Fibroblast of lung (primary cell): ENCODE measurements at places on chromosomes 5 and 9. TPM values are rescaled to one million over a fixed set of nuclear protein-coding genes. Genes with fewer than 3 reads are reported as not detected.

- no peak overlapping the region for H3K4me3 ChIP-seq
- H3K36me3 ChIP-seq, result peaks cover 4% of the 10 kb centered on the region
- H3K27me3 ChIP-seq, result no peaks in the 10 kb centered on the region
- no peak overlapping the region for H3K27ac ChIP-seq
Observed at GRCh38 chr9:121185774-121186403, 15.8 kb downstream of the RAB14 start.

- peaks cover 2% of the 10 kb centered on the region for H3K36me3 ChIP-seq
- H3K27ac ChIP-seq, result no peak overlapping the region
- H3K4me1 ChIP-seq, result no peaks in the 10 kb centered on the region
- H3K4me3 ChIP-seq, result no peak overlapping the region
- no peak for DNase-seq
- H3K27me3 ChIP-seq, result no peaks in the 10 kb centered on the region
Observed at GRCh38 chr5:154211641-154212390, 21.3 kb downstream of the GALNT10 start.

- peak; percentile 51 for DNase-seq
- no peaks in the 10 kb centered on the region for H3K36me3 ChIP-seq
- peaks cover 12% of the 10 kb centered on the region for H3K4me1 ChIP-seq
- peak overlapping the region; percentile 69 for H3K27ac ChIP-seq
- peak overlapping the region; percentile 60 for H3K4me3 ChIP-seq
- no peaks in the 10 kb centered on the region for H3K27me3 ChIP-seq
Observed at GRCh38 chr5:68287976-68288706, 72.6 kb downstream of the PIK3R1 start.

DNA sequence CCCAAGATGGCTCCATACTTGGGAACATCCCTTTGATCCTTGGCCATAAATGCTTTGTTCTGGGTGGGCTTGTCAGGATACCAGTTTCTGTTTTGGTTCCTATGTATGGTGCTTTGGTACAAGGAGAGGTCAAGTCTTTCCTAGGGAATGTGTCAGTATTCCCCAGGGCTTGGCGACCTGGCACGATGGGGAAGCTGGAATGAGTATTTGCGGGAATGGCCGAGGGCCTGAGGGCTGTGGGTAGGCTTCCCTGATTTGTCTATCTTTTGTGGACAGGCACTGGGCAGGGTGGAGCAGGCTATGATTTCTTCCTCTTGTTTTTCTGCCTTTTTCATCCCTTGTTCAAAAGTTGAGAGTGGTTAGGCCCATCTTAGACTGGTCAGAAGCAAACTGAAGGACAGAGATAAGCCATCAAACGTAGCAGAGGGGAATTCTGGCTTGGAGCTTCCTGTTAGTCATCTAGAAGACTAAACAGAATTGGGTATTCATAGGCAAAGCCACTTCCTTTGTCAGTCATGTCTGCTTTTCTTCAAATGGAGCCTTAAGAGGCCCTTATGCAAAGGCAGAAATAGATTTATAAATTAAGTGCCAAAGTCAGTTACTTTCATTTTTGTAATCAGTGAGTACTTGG lies 13.7 kb downstream of the DOCK2 start:
- DNase-seq, result peak; percentile 91
- no peak overlapping the region for H3K27ac ChIP-seq
- H3K4me3 ChIP-seq, result no peak overlapping the region
- H3K36me3 ChIP-seq, result no peaks in the 10 kb centered on the region
- no peaks in the 10 kb centered on the region for H3K27me3 ChIP-seq

DNA sequence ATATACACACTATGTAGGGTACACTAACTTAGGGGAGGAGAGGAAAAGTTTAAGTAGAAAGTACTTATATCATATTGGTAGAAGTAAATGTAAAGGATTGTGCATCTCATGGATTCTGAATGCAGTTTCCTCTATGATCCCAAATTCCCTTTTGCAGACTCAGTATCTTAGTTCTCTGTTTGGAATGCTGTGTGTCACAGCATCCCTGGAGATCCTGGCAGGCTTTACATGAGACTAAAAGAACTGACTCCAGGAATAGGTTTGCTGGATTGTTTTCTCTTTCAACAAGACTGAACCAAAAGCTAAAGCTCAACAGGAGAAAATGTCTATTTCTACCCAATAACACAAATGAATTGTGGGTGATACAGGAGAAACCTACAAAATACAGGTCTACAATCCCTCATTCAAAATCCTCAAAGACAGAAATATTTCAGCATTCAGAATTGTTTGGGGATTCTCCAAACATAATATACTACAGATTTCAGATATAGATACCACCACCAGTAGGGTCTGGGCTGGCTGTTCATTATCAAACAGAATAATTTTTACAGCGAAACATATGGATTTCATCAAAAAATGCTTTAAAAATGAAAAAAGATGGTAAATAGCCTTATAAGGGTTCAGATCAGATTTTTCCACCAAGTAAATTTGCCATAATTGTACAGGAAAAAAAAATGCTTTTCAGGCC lies 324.7 kb upstream of the GRAMD2B start:
- H3K27me3 ChIP-seq, result no peaks in the 10 kb centered on the region
- no peak overlapping the region for H3K27ac ChIP-seq
- H3K4me3 ChIP-seq, result no peak overlapping the region

- no peaks in the 10 kb centered on the region for H3K36me3 ChIP-seq
- H3K4me1 ChIP-seq, result no peaks in the 10 kb centered on the region
- no peaks in the 10 kb centered on the region for H3K27me3 ChIP-seq
Observed at GRCh38 chr9:17613758-17614157, 34.9 kb downstream of the SH3GL2 start.

- no peak overlapping the region for H3K4me3 ChIP-seq
- no peak overlapping the region for H3K27ac ChIP-seq
- H3K27me3 ChIP-seq, result no peaks in the 10 kb centered on the region
- H3K4me1 ChIP-seq, result no peaks in the 10 kb centered on the region
Observed at GRCh38 chr5:32254881-32255539, 57.7 kb downstream of the MTMR12 start.

DNA sequence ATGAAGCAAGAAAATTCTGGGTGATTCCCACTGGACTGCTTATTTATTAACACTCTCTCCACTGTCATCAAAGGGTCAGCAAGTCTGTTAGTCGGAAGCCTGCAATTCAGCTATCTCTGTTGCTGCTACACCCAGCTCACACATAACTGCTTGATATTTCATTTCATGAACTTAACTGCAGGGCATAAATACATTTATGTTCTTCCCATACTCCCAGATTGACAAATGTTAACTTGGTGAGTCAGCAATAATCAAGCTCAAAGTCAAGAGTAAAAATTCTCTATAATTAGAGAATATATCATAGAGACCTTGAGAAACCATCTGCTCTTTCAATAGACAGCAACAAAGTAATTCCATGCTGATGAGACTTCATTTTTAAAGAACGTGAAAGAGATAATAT lies 198.8 kb downstream of the ADAMTS12 start:
- peaks cover 4% of the 10 kb centered on the region for H3K4me1 ChIP-seq
- H3K36me3 ChIP-seq, result no peaks in the 10 kb centered on the region
- H3K4me3 ChIP-seq, result no peak overlapping the region
- no peak for DNase-seq
- H3K27ac ChIP-seq, result no peak overlapping the region

DNA sequence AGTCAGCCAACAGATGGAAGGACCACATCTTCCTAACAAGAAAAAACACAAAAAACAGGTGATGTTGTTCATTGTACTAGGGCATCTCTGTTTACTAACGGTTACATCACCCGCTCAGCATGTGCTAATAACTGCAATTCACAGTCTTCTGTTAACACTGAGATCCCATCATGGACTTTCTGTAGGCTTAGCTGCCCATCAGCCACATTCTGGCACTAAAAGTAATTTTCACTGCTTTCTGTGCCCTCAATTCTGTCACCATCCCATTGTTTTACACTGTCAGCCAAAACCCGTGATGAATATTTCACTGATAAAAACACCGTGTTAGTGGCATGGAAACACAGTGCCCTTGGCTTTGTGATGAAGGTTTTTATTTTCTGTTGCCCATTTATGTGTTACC lies 64.6 kb downstream of the CAST start:
- H3K27ac ChIP-seq, result no peak overlapping the region
- no peak for DNase-seq

The CAMK2A gene
- total RNA-seq, result 0.77 and 2.1 TPM in 2 replicates
